Colonic mucosa (tissue), 4 donors: ENCODE measurements at places on chromosomes 2 and 18. TPM values are rescaled to one million over a fixed set of nuclear protein-coding genes. Genes with fewer than 3 reads are reported as not detected.

- DNase-seq, result no peak
Observed at GRCh38 chr18:73691118-73691517, 456.5 kb downstream of the FBXO15 start.

- no peak for DNase-seq
Observed at GRCh38 chr2:49936965-49937364, 782.6 kb upstream of the FSHR start.

DNA sequence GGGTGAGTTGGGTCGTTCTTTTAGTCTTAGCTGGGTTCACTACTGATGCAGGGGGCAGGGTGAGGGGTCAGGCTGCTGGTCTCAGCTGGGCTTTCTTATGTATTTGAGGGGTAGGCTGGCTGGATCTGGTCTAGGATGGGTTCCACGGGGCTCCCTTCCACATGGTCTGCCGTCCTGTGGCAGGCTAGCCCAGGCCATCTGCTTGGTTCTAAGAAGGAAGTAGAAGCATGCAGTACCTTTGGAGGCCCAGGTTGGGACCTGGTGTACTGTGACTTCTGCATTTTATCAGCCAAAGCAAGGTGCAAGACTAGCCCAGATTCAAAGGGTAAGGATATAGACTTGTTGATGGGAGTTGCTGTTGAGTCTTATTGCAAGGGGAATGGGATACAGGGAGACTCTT lies 35.5 kb upstream of the MGAT5 start:
- no peak for DNase-seq

GRCh38 chr18:48002933-48003365 lies 72.5 kb upstream of the SMAD2 start:
- DNase-seq, result peak; percentile 75

DNA sequence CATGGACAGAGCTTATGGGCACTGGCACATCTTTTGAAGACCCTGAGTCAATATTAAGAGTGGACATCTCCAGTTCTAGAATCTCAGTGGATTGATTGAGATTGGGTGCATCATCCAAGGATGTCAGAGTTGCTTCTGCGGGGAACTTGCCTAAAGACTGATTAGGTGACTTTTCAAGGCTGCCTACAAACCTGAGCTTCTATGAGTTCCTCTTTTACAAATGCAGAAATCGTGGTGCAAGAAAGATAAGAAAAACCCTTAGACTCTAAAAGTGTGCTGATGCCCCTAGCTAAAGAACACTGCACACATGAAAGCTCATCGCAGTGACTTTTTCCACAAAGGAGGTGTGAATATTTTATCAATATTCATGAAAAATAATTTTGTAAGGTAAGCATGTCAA lies 86.8 kb upstream of the NEDD4L start:
- DNase-seq, result no peak

- peak; percentile 79 for DNase-seq
Observed at GRCh38 chr2:133568172-133568571, at the start of gene NCKAP5. Gene NCKAP5 (minus strand): TSS chr2:133568463. CDS start chr2:133517526, 50,937 bp downstream.

- DNase-seq, result no peak
Observed at GRCh38 chr18:48698707-48699106, 159.9 kb downstream of the CTIF start.

DNA sequence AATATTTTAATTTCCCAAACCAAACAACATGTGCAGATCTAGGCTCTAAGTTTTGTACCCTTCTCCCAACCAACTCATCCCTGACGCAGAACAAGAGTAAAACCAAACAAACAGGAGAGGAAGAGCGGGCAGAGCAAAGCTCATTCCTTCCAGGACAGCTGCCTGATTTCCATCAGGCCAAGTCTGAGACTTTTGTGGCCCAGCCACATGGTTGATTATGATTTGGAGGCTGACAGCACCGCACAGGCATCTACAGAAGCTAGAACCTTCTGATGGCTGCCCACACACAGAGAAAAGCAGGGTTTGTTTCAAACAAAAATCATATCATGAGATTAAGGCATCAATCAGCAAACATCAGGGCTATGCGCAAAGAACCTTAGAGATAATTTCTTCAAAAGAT lies 262.6 kb downstream of the TNS1 start:
- peak; percentile 4 for DNase-seq

DNA sequence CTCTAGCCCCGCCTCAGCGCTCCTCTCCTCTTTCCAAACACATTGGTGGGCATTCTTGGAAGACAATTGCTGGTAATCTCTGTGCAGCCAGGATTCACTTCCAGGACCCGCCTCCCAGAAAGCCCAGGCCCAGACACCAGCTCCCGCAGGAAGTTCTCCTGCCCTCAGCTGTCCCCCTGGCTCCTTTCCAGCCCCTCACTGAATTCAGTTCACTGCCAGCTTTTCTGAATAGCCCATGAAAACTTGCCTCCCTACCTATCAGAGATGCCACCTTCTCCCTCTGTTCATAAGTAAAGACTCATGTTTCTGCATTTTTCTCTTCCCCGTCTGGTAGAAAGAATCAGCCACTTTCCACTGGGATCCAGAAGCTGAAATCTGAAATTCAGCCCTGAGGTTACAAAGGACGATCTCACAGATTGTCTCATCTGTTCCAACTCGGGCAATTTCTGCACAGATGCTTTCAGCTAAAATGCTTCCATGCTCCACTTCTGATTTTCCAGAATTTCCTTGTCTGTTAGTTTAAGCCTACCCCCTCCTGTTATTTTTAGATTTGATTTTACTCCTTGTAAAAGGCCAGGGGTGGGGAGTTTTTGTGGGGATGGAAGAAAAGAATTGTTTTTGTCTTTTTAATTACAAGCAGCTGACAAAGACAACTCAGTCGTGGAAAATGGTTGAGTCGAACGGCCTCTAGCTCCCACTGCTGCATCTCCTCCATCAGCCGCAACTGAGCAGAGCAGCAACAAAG lies 98.1 kb downstream of the SP3 start:
- no peak for DNase-seq

DNA sequence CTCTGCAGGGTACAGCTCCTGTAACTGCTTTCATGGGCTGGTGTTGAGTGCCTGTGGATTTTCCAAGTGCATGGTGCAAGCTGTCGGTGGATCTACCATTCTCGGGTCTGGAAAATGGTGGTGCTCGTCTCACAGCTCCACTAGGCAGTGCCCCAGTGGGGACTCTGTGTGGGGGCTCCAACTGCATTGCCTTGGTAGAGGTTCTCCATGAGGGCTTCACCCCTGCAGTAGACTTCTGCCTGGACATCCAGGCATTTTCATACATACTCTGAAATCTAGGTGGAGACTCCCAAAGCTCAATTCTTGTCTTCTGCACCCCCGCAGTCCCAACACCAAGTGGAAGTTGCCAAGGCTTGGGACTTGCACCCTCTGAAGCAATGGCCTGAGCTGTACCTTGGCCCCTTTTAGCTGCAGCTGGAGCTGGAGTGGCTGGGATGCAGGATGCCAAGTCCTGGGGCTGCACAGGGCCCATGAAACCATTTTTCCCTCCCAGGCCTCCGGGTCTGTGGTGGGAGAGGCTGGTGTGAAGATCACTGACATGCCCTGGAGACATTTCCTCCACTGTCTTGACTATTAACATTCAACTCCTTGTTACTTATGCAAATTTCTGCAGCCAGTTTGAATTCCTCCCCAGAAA lies 41.6 kb downstream of the EDAR start:
- DNase-seq, result no peak

DNA sequence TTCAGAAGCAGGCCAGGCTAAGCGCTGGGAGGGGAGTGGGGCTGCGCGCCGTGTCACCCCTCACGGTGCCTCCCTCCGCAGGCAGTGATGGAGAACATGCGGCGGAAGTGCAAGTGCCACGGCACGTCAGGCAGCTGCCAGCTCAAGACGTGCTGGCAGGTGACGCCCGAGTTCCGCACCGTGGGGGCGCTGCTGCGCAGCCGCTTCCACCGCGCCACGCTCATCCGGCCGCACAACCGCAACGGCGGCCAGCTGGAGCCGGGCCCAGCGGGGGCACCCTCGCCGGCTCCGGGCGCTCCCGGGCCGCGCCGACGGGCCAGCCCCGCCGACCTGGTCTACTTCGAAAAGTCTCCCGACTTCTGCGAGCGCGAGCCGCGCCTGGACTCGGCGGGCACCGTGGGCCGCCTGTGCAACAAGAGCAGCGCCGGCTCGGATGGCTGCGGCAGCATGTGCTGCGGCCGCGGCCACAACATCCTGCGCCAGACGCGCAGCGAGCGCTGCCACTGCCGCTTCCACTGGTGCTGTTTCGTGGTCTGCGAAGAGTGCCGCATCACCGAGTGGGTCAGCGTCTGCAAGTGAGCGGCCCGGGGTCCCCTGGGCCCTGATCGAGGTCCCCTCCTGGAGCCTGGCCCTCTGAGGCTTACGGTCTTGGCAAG lies 12.2 kb downstream of the WNT10A start:
- peak; percentile 79 for DNase-seq

DNA sequence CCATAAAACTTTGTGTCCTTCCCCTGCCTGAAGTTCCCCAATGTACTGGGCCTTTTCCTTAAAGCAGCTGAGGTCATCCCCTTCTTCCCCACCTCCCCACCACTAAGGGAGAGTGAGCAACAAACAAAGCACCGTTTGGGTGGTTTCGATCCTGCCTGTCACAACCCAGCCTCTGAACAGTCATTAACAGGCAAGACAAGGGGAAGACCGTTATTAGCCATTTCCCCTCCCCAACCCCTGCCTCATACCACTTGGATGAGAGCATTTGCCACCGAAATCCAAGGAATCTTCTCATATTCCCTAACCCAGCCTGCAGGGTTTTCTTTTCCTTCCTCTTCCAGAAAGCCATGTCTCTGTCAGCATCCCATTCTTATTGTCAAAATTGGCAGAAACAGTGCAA lies 65.6 kb downstream of the STRADB start:
- DNase-seq, result no peak

DNA sequence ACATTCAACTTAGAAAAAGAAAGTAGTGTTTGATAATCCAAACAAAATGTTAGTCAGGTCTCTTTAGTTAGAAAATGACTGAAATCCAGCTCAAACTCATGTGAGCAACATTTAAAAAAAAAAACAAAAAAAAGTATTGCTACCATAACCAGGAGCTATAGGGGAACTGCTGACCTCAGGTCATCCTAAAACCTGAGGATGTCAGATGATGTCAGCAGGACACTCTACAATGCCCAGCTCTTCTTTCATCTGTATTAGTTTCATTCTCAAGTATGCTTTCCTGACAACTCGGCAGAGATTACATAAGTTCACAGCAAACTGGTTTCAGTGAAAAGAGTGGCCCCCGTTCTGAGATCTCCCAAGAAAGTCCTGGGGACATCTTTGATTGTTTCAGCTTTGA lies 4.2 kb upstream of the ESCO1 start:
- DNase-seq, result no peak

DNA sequence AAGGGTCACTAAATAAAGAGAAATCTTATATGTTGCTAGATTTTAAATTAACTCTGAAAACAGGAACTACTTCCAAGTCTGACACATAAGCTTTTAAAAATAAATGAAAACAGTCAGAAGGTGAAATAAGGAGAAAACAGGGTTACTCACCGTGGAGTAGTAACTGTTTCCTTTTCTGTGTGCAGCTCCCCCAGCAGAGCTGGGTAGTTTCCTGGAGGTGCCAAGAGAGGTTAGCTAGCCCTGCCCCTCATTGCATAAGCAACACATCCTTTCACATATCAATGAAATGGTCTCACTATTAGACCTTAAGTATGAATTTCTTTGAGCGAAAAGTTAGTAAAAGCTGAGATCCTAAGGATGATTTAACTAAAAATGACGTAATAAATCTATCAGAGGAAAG lies 54.0 kb upstream of the GPR75 start:
- no peak for DNase-seq

DNA sequence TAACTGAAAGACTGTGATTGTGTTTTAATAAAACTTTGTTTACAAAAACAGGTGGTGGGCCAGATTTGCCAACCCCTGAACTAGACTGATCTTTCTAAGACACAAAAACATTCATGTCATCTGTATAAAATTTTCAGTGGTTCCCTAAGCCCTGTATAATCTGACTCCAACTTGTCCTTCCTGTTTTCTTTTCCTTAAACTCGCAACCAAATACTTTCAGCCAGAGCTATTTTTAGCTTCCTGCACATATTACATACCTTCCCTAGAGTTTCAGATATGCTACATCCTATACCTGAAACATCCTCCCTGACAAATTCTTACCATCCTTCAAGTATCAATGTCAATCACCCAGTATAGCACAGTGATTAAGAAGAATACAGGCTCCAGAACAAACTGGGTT lies 4.8 kb downstream of the GCFC2 start:
- no peak for DNase-seq

DNA sequence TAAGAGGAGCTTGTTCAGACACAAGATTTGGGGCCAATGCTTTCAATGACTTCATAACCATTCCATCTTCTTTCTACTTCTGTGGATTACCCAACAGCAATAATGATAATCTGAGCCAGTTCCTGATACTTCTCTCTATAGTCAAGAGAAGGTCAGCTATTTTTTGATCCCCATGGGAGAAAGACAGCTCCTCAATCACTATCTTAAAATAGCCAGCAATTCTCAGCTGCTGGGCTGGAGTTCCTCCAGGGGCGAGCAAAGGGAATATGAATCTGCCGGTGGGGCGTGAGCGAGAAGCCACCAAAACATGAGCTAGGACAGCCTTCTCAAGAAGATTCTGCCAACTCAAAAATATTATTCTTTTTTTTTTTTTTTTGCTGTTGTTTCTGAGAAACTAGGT lies at the start of gene TMEM182:
TSS of gene TMEM182 (plus strand) at position 269 of the 400 bp plus-strand sequence. CDS start 187 bp downstream, outside the sequence.
- DNase-seq, result no peak

GRCh38 chr2:47984041-47984440 lies 77.7 kb upstream of the FBXO11 start:
- DNase-seq, result no peak

DNA sequence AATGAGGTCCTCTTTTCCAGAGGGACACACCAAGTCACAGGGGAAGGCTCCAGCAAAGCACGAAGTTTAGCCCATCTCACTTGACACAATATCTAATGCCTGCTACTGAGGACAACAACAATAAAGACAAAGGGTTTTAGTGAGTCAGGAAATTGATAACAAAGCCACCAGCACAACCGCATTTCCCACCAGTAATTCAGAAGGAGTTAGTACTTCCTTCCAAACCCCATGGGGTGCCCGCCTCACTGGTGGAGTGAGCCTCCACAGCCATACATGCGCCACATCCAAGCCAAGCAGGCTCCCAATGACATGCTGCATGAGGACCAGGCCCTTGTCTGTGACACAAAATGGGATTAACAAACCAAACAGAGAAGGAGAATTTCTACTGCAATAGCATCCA lies 40.1 kb downstream of the MRPL35 start:
- DNase-seq, result no peak

ASB18 gene
- total RNA-seq, result not detected

KRTCAP3 gene
- total RNA-seq, result 91.8 TPM

ABCG5 gene
- total RNA-seq, result 0.29 TPM

SALL3 gene
- total RNA-seq, result not detected

CTAGE1 gene
- total RNA-seq, result not detected

LBH gene
- 16.1 TPM for total RNA-seq

CHRNA1 gene
- 1.1 TPM for total RNA-seq

ZNF385B gene
- total RNA-seq, result 0.69 TPM

KCNJ13 gene
- total RNA-seq, result 0.32 TPM

RAB31 gene
- total RNA-seq, result 16.0 TPM

ERICH2 gene
- total RNA-seq, result not detected

RAX gene
- total RNA-seq, result not detected

ZNF521 gene
- total RNA-seq, result 3.8 TPM

TNS1 gene
- 20.6 TPM for total RNA-seq
